SK-N-SH (cell line): ENCODE measurements at places on chromosomes 2 and 18.

- DNase-seq, result no peak
Measured at GRCh38 chr2:186126181-186126580, 359.9 kb upstream of the ZC3H15 start.

GRCh38 chr2:241645056-241645914 lies 7.8 kb downstream of the ATG4B start:
- no peak for DNase-seq

DNA sequence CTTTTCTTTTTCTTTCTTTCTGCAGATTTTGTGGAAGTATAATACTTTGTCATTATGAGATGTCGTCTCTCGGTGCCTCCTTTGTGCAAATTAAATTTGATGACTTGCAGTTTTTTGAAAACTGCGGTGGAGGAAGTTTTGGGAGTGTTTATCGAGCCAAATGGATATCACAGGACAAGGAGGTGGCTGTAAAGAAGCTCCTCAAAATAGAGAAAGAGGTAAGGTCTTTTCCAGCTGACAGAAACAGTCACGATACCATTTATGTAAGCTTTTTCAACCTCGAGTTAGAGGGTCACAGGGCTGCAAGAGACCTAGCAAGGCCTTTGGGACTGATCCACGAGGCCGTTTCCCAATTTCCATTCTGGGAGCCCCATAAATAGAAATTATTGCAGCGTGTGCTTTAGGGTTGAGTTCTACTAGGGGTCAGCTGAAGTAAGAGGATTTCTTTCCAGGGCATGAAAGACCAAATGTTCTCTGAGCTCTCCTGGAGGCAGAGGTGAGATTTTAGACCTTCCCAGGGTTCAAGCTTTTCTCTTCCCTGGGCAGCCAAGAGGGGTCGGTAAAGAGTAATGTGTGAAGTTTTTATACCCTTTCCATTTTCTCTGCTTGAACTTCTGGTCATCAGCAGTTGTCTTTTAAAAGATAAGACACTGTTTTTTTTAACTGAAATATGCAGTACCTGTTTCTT lies 15.5 kb downstream of the MAP3K20 start:
- DNase-seq, result no peak

- peak; percentile 76 for DNase-seq
Measured at GRCh38 chr2:11558214-11558886, 24.5 kb downstream of the GREB1 start.

DNA sequence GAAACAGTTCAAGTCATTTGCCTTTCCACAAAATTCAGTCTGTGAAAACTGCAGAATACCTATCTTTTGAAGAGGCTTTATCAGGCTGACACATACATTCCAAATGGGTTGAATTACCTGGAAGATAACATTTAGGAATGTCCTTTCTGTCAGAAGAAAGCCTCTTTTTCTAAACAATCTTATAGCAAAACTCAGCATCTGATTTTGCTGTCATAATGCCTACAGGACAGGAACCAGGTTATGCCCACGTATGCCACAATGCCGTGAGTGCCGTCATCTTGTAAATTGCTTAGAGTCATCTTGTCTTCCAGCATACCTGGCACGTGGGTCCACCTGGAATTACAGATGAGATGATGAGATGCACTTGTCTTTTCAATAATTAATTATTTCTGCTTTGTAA lies 275.3 kb downstream of the ALPK2 start:
- no peak for DNase-seq

DNA sequence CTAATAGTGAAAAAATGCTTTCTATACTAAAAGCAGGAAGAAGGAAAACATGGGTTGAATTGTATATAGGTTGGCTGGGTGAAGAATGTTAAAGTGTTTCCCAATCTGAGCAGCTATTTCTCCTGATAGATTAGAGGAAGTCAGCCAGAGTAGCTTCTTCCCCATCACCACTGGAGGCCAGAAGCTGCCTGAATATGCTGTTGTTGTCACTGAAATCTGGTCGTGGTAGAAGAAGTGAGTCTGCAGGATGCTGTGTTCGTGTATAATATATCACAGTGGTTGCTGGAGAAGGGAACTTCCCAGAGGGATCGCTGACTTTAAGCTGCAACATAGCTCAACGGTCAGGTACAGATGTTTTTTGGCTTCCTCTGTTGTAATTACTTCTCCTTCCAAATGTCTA lies 247.5 kb upstream of the LRATD1 start:
- no peak for DNase-seq

GRCh38 chr2:85706599-85707296 lies 12.6 kb downstream of the GNLY start:
- no peak for DNase-seq

GRCh38 chr2:113167115-113167932 lies 6.4 kb upstream of the PSD4 start:
- no peak for DNase-seq

GRCh38 chr18:39701839-39702238 lies 2136.2 kb upstream of the CELF4 start:
- no peak for DNase-seq

- no peak for DNase-seq
Measured at GRCh38 chr2:120313695-120314615, 32.0 kb upstream of the INHBB start.

DNA sequence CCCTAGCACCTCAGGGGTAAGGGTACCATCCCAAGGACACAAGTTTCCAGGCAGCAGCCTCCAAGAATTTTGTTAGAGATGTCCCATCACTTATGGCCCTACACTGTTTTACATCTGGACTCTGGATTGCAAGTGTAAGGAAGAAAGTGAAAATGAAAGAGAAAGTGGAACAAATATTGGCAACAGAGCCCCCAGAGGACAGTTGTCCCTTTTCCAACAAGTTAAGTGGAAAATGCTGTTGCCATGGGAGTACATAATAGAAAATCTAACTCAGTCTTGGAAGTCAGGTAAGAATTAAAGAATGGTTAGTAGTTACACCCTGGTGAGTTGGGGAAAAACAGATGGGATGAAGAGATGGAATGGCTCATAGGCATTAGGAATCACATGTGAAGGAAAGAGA lies 50.6 kb downstream of the TTC21B start:
- no peak for DNase-seq

GRCh38 chr2:45180779-45181178 lies 171.5 kb upstream of the SIX2 start:
- DNase-seq, result no peak

GRCh38 chr2:108428286-108429009 lies 20.6 kb upstream of the GCC2 start:
- no peak for DNase-seq

GRCh38 chr2:176650104-176650837 lies 381.0 kb downstream of the MTX2 start:
- DNase-seq, result peak; percentile 41

GRCh38 chr18:25873833-25874232 lies 216.6 kb downstream of the SS18 start:
- no peak for DNase-seq

GRCh38 chr18:61435064-61435652 lies 101.9 kb downstream of the CDH20 start:
- DNase-seq, result peak; percentile 4

DNA sequence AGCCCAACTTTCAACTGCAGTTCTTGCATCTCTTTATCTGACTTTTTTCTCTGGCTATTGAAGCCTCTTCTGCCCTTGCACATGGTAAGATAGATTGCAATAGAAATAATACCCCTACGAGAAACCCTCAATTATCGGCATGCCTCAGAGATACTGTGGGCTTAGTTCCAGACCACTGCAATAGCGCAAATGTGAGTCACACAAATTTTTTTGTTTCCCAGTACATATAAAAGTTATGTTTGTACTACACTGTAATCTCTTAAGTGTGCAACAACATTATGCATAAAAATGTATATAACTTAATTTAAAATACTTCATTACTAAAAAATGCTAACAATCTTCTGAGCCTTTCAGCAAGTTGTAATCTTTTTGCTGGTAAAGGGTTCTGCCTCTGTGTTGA lies 124.7 kb downstream of the PDE1A start:
- DNase-seq, result no peak

GRCh38 chr18:75364512-75365253 lies 62.8 kb downstream of the SMIM21 start:
- DNase-seq, result no peak

DNA sequence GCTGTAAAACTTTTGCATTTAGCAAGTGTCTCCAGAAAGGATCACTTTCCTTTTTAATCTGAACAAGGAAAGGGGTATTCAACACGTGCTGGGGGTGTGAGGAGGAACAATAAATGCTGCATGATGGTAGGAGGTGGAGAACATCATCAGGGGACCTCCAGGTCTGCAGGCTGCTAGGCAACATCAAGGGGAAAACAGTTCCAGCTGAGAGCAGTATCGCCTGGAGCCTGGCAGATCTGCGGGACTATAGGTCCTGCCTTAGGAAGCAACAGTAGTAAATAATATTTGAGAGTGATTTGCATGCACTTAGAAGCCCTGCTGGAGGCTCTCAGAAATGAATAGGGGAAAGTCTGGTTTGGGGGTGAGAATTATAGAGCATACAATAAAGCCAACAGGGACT lies 175.6 kb downstream of the SUCLG1 start:
- DNase-seq, result no peak

DNA sequence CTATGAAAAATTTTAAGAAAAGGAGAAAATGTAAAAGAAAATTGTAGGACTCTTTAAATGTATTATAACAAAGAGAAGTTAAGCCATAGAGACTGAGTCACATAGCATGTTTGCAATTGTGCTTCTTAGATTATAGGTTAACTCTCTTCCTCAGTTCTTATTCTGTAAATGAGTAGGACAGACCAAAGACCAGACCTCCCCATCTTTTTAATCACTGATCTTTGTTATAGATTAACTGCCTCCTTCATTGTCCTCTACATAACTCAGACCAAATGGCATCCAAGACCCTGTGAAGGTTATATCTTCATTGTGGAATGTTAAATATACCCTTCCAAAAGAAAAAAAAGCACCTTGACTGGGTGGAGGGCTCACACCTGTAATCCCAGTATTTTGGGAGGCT lies 316.9 kb upstream of the LRRTM4 start:
- no peak for DNase-seq

GRCh38 chr2:171128461-171128860 lies 32.2 kb downstream of the TLK1 start:
- DNase-seq, result no peak

DNA sequence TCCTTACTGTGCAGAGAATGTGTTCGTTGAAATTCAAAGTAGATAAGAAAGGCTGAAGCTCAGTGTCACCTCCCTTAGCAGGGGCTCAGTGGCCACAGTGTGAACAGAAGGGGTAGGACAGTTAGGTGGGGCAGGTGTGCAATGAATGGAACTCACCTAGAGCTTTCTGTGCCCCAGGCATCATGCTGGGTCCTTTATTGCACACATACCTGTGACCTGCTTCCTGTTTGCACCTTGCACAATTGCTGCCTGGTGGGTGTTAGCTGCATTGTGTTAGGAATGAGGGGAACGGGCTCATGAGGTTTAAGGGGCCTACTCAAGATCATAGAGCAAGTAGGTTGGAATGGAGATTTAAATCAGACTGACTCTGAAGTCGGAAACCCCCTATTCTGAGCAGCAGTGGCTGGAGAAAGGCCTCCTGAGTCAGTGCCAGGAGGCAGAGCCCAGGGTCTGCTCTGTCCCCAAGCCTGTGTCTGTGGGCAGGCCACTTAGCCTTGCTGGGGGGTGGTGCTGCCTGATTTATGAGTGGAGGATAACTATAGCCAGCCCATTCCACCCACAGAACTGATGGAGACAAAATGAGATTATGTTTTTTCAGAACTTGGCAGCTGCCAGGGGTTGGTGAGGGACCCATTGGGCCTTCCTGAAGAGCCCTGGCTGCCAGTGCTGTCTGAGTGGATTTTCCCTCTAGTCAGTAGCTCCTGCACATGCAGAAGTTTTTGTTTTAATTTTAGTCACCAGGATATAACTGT lies 76.2 kb downstream of the NPAS2 start:
- DNase-seq, result no peak

- DNase-seq, result no peak
Measured at GRCh38 chr2:232876978-232877441, 6.9 kb downstream of the SNORC start.

GRCh38 chr2:34188464-34189303 lies 589.6 kb upstream of the FAM98A start:
- DNase-seq, result no peak

- DNase-seq, result no peak
Measured at GRCh38 chr2:86482034-86482433, 40.9 kb downstream of the KDM3A start.

DNA sequence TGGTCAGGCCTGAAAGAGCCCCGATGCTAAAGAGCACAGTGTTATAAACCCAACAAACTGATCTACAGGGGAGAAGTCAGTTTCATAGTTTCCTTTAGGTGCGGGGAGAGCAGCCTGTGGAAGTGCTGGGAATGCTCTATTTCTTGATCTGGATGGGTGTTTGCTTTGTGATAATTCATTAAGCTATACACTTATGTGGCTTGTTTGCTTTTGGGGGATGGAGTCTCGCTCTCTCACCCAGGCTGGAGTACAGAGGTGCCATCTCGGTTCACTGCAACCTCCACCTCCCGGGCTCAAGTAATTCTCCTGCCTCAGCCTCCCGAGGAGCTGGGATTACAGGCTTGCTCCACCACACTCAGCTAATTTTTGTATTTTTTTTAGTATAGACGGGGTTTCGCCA lies 30.1 kb upstream of the CEP68 start:
- DNase-seq, result no peak

DNA sequence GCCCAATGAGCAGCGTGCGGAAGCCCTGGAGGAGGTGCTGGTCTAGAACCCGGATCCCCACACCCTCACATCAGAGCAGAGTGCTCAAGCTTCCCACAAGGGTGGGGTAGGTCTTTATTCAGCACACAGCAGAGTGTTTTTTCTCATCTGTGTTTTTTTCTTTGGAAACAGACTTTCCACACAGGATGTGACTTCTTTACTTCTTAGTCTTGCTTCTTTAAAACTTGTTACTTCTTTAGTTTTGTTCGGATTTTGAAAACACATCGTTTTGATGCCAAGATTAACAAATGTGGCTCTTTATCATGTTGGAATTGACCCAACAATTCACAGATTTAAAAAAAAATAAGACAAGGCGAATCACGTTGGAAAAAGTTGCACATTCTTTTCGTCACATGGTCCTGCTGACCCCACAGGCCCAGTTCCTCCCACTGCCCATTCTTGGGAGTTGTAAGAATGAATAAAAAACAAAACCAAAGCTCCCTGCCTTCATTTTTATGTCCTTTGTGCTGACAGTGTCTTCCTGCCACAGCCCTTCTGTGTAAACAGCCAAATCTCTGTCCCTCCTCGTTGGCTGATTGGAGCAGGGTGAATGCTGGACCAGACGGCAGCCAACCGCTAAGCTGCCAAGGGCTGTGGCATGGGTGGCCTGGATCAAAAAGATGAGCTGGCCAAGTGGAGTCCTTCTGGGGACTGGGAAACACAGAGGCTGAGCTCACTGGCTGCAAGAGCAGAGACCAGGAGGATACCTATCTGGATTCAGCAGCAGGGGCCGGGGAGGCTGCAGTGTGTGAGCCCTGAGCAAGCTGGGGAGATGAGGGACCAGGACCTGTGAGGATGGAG lies 81.6 kb downstream of the TWIST2 start:
- DNase-seq, result no peak
